Bone marrow (tissue), 2 donors: ENCODE measurements at places on chromosomes 3 and 15.

- no peak for DNase-seq
These were observed 7.1 kb downstream of the CD200R1 start for GRCh38 chr3:112967828-112968227.

DNA sequence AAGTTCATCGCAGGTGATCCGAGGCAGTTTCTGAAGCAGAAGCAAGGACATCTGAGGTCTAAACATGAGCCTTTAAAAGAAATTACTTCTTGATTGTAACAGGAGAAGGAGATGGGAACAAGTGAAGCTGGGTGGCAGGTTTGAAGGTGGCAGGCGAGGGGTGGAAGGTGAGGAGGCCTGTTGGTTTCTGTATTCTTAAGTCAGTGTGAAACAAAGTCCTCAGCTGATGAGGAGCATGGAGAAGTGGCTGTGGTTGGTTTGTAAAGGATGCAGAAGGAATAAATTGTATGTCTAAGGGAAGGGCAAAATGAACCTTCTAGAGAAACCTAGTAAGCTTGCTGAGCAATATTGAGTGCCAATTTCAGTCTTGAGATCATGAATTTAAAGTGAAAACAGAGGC lies 298.8 kb downstream of the CHST2 start:
- DNase-seq: no peak

DNA sequence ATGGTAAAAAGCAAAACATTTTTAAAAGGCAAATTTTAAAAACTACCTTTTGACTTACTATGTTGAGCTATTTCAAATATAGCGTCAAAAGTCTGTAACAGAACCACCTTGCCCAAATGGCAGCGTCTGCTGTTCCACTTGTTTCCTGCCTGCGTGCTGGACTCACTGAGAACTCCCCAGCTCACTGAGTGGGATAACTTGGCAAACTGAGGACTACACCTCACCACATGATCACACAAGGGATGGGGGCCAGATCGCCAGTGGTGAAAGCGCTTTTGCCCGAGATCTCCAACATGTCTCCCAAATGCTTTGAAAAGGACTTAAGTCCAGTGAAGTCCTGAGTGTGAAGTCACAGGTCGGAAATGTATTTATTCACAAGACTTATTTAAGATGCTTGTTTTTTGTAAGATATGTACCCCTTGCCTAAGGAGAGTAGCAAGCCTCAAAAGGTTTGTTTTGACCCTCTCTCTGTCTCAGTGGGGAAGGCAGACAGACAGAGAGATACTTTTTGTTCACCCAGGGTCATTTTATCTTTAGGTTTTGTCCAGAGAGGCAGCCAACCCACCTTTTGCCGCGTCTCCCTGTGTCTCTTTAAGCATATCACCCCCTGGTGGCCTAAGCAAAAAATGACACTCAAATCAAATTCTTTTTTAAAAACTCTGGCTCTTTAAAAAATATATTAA lies 192.6 kb downstream of the PDZRN3 start:
- DNase-seq: peak; percentile 2

DNA sequence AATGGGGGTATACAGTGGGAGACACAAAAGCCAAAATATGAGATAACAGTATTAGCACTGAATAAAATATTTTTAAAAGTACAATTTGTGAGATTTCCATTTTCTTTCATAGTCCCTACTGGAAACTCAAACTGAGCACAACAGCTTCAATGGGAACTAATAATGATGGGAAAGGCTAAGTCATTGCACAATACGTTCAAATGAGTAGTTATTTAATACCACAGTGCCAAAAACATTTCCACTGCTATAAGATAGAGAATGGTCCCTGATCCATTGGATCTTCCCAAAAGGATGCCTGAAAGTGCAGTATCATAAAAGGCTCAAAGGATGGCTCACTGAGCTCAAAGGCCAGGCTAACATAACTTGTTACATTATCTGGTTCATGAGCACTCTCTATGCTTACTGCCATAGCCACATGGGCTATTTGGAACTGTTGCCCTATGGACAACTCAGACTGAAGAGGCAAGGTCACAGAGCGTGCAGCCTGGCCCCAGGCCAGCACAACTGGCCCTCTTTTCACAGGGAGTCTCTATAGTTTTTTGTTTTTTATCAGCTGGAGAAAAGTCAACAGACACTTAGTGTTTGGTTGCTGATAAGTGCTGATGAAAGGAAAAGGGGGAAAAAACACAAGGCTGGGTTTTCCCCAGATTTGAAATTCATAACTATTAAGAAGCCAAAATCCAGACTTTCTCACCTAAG lies 54.1 kb upstream of the PPIB start:
- DNase-seq: no peak

DNA sequence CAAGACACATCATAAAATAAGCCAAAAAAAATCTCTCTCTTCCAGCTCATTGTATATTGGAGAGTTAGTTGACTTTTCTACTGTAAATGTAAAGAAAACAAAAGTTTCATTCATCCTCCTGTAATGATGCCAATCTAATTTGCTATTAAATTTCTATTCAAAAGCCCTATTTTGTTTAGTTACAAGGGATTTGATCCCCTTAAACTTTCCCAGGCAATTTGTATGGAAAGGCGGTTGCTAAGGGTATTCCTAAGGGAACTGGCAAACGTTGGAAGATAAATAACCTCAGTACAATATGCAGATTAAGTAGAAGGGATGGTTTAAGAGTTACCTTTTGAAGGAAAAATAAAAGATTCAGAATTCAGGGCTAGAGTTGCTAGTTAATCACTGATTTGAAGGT lies 352.7 kb downstream of the TIGIT start:
- no peak for DNase-seq

DNA sequence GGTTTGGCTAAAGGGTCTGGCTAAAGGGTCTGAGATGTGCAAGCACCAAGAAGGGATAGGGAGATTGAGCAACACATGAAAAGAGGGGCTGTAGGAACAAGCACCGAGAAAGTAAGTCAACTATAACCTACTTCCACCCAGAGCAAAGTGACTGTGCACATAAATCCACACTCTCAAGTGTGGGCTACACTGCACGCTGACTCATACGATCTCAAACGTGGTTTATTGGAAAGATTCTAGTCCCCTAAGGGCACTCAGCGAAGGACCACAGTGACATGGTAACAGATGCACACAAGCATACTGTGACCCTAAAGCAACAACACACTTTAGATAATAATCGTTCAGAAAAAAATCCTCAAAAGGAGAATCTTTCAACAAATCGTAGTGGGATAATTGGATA lies 48.0 kb downstream of the EHHADH start:
- no peak for DNase-seq
